Thyroid gland (tissue), 4 donors: ENCODE measurements at places on chromosomes 5 and 9. TPM values are rescaled to one million over a fixed set of nuclear protein-coding genes. Genes with fewer than 3 reads are reported as not detected.

The TMEFF1 gene
- total RNA-seq: 10.4 TPM

The MARCHF11 gene
- not detected for total RNA-seq

The HACD4 gene
- total RNA-seq: 1.8 TPM

The SLC34A1 gene
- total RNA-seq: not detected

The FUT7 gene
- not detected for total RNA-seq
